Cortex of kidney (tissue), 1 donor: ENCODE measurements at places on chromosomes 3 and 15.

- no peak for DNase-seq
Measured at GRCh38 chr3:190481779-190482178, 32.1 kb upstream of the TMEM207 start.

- no peak for DNase-seq
Measured at GRCh38 chr3:59280113-59280512, 230.3 kb upstream of the CFAP20DC start.

DNA sequence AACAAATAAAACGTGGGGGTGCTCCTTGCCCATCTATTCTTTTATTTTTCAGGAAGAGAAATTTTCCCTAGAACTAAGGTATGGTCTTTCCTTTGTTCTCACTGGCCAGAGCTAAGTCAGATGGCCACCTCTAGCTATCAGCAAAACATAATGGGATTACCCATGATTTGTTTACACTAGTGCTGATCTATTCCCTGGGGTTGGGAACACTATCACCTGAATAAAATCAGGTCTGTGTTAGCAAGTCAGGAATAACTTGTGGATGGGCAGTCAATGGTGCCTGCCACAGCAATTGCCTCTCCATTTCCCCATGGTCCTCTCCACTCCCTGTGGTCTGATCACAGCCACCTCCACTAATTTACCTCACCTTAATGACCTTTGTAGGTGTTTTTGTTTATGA, 181.7 kb upstream of the CADPS start:
- no peak for DNase-seq

- no peak for DNase-seq
Measured at GRCh38 chr3:42983927-42984326, 4.8 kb downstream of the GASK1A start.

- DNase-seq = no peak
Measured at GRCh38 chr3:127323581-127323980, 35.7 kb upstream of the PRR20G start.

DNA sequence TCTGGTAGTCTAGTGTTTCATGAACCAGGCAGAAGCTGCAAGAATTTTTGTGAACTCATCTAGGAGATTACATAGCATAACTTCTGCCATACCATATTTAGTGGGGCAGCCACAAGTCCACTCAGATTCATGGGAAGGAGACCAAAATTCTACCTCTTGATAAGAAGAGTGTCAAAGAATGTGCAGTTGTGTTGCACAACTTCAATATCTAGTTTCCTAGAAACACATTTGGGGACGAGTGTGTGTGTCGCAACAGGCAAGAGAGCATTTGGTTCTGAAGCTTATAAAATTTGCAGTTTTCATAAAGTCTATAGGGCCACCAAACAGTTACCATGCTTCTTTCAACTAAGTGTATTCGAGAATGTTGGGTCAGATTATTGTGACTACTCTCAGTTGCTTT, 115.3 kb downstream of the KCNH8 start:
- no peak for DNase-seq

DNA sequence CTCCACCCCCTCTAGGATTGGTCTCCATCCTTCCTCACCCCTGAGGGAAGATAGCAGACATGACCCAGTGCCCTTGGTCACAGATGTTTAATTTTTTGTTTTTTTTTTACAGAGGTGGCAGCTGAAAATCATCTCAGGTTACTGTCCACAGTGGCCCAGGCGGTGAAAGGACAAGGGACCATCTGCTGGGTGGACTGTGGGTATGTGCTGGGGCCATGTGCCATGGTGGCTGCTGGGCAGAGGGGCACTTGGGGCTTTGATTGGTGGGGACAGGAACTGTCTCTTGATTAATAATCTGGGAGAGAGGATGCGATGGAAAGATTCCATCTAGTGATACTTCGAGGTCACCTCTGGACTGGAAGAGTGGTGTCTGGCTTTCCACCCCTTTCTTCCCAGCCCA, 25.4 kb downstream of the PDIA5 start:
- DNase-seq = no peak

DNA sequence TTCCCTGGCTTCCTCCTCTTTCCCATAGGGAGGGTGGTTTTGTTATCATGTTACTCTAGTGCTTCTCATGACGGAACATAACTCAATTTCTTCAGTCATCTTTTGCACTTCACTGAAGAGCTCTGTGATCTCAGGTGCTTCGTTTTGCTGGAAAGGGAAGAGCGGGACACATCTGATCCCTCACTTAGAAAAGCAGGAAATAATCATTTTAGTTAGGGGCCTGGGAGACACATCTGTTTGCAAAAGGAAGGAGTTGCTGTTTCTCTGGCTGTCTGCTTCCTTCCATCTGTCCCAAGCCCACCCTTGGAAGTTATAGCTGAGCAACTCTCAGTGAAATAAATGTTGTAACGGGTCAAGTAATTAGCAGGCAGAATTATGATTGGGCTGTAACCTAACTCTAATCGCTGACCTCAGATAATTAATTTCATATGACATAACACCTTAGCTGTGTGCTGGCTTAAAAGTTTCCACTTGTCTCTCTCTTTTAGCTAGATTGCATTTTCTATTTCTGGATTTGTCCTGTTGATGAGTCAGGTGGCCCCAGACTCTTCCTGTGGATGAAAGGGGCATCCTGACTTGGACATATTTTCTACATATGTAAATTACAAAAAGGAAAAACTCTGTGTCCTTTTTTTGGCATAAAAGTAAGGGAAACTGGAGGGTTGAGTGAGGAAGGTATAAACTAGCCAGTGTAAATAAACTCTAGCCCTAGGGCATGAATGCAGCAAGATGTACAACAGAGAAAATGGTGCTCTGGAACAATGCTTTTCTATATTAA, 11.0 kb upstream of the FILIP1L start:
- no peak for DNase-seq

GRCh38 chr3:49876567-49876966, 6.9 kb upstream of the CAMKV start:
- no peak for DNase-seq

DNA sequence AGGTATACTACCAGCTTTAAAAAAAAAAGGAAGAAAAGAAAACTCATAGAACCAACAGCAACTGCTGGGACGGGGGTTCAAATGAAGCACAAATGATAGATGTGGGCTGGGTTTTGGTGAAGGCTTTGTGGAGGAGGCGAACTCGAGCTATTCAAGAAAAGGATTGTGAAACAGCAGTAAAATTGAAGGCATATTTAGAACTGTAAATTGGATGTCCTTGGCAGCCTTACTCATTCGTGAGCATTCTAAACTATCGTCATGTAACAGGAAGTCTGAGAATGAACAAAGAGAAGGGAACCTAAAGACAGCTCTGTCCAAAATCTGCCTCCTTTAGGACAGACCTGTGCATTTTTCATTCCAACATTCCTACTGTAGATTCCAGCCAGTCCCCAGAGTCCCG, 97.8 kb downstream of the LARS2 start:
- DNase-seq = no peak

DNA sequence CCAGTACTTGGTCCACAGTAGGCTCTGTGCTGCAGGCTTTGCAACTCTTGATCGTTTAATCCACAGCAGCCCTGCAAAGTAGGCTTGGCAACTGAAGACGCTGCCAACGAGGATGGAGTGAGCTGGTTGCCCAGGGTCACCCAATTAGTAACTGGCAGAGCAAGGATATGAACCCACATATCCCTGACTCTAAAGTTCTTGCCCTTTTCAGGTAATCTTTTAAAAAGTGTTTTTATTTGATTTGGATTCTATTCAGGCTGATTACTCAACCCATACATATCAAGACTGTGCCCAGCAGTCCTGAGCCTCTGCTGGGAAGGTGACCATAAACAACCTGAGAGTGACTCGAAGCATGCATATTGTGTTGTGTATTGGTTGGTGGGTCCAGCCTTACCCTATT, 50.3 kb downstream of the PSMD6 start:
- DNase-seq = no peak

DNA sequence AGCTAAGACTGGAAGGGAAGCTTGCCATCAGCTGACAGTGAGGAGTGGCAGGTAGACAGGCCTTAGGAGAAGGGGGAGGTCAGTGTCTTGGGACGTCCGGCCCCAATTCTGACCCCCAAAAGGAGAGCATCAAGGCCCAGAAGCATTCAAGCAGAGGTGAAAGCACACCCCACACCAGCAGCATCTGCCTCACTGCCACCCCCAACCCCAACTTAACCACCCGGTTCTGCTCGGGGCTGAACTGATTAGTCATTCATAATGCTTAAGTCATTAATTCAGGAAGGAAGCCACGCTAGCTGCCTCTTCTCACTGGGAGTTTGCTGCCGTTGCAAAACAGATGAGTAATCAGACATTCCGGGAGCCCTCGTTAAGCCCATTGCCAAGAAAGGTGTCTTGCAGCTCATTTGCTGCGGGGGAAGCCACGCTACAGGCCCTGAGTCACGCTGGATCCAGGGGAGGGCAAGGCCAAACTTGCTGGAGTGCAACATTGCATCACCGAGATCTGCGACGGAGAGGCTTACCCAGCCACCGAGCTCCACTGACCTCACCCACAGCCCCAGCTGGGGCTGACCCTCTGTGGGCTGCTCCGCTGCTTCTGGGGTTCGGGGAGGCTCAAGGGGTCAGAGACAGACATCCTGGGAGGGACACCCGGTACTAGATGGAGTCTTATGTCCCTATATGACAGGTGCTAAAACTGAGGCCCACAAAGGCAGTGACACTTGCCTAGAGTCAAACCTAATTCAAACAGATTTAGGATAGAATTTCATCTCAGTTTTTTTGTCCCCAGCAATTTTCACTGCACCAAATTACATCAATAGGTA, 46.4 kb upstream of the HES1 start:
- DNase-seq = no peak

- DNase-seq = no peak
Measured at GRCh38 chr3:17050071-17050470, 165.3 kb downstream of the PLCL2 start.

- DNase-seq = no peak
Measured at GRCh38 chr3:136772709-136773108, 20.5 kb upstream of the STAG1 start.

DNA sequence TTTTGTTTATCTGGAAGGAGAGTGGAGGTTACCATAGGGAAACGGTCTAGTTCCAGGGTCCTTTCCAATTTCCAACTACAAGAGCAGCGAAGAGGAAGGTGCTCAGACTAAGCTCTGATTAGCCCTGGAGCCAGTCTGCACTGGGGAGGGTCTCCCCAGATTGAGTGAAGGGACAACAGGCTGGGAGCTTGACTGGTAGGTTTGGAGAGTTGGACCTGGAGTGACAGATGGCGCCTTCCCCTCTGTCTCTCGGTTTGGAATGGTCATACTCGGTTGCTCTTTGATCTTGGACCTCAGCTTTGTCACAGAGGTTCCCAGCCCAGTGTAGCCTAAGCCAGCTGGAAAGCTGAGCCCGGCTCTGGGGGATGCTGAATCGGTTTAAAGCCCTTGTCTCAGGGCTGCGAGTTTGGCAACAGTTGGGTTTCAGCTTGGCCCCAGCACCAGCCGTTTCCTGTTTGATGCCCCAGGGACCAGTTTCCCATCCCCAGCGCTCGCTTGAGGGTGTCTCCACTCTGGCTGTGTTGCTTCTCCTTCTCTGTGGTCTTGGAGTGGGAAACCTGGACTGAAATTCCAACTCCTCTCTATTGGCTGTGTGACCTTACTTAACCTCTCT, 53.1 kb upstream of the ULK4 start:
- no peak for DNase-seq

DNA sequence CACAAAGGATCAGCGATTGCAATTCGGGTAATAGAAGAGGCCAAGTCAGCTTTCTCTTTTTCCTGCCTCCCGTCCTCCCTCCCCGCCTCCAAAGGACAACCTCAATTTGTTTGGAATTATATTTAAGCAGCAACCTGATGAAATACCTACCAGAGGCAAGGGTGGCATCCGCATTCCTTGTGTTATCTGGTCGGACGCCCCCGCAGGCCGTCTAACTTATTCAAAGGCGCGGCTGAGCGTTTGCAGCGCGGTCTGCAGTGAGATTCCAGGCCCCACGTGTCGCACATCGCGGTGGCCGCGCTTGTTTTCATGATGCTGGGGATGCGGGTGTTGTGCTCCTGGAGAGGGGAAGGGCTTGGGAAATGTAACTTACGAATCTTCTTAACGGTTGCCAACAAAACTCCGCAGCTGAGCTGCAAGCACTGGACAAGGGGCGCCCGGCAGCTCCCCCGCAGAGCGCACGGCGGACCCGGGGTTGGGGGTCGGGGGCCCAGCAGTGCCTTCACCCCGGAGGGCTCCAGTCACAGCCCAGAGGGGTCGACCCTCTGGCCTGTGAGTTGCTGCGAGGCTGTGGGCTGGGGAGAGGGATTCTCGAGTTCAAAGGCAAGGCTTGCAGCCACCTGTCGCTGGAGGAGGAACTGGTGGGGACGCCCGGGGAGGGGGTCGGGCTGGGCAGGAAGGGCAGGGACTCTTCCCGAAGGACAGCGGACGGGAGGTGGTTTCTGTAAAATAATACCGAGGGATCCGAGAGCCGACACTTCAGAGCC, 20.5 kb upstream of the RGMA start:
- DNase-seq = no peak

GRCh38 chr3:117200962-117201361, 491.4 kb downstream of the TUSC7 start:
- DNase-seq = no peak

GRCh38 chr15:82072926-82073537, 27.2 kb upstream of the MEX3B start:
- DNase-seq = no peak

GRCh38 chr3:122064326-122064725, 9.2 kb downstream of the CD86 start:
- DNase-seq = no peak

GRCh38 chr15:29476503-29477080, 207.0 kb upstream of the NSMCE3 start:
- no peak for DNase-seq

DNA sequence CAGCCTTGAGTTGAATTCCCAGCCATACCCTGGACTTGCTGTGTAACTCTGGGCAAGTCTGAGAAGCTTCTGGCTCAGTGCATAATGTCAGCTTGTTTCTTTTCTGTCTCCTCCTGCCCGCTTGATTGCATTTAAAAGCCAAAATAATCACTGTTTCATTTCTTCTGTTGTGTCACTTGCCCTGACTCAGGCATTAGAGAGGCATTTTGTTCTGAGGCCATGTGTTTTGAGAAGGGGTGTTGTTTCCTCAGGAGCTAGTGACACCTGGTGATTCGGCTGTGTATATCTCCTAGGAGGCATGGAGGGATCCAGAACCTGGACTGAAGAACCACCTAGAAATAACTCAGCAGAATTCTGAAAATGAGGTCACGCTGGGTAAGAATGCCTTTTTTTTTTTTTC, 16.0 kb downstream of the WDR73 start:
- DNase-seq = no peak

DNA sequence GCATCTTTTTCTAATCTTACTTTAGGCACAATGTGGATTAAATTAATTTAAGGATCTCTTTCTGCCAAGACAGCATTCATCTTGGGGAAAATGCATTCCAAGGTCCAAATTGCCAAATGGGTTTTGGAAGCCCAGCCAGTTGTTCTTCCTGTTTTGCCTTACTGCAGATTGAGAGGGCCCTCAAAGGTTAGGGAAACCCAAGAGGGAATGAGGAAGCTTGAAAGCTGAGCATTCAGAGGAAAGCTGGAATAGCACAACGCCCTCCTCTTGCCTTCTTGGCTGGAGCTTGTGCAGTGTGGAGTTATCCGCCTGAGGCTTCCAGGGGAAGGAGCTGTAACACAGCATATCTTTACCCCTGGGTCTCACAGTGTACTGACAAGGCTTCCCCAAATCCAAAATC, 18.2 kb upstream of the SACM1L start:
- DNase-seq = no peak

GRCh38 chr3:34634939-34635338, 836.5 kb downstream of the PDCD6IP start:
- DNase-seq = no peak

- DNase-seq = no peak
Measured at GRCh38 chr3:103189941-103190340, 755.1 kb downstream of the ZPLD1 start.

- no peak for DNase-seq
Measured at GRCh38 chr3:100402256-100402655, 917 bp downstream of the LNP1 start.
